Activated naive CD8-positive, alpha-beta T cell treated with anti-CD3 and anti-CD28 coated beads for 36 hours (primary cell): ENCODE measurements at places on chromosomes 1 and 21. TPM values are rescaled to one million over a fixed set of nuclear protein-coding genes. Genes with fewer than 3 reads are reported as not detected.

Gene TSPAN2
- total RNA-seq = 0.26 TPM

Gene RPS6KA1
- 131 TPM for total RNA-seq

- DNase-seq = no peak
Observed at GRCh38 chr1:67464058-67464457, 33.9 kb upstream of the SERBP1 start.

DNA sequence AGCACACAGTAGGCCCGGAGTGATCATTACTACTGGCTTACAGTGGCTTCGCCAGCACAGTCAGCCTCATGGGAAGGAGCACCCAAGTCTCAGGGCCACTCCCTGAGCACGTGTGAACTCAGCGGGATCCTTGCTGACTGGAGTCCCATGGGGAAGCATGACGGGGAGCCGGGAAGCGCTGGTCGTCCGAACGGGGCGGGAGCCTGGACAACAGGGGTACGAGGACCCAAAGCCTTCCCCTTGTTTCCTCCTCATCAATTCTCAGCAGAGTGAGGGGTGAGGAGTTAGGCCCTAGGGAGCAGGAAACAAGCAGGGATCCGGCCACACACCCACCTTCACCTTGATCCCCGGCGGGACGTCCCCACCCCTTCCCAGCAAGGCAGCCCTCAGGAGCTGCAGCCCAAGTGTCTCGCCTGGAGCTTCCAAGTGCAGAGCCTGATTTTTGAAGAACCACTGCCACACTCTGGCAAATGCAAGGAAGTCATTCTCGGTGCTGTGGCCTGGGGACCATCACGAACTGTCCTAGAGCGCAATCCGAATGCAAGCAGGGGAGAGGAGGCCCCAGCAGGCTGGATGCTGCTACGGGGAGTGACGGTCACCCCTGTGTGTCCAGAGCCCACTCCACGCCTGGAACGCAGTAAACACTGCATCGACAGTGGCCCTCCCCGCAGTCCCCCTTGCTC is 35.5 kb downstream of the TOMM20 start:
- no peak for DNase-seq

- no peak for DNase-seq
Observed at GRCh38 chr1:55876276-55877060, 661.3 kb upstream of the USP24 start.

DNA sequence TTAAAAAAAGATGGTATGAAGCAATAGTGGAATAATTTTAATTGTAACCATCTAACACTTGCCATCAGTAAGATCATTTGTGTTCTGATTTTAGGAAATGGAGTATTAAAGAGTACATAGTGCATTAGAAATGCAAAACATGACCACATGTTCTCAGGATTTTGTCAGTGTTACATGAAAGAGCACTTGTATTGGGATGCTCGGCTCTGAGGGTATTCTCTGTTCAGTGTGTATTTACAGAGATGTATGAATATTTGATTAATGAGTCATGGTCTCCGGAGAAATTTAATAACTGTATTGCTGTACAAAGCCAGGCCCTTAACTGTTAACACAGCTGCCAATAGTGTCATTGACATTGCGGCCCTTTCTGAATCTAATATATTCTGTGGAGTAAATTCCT is 91.7 kb downstream of the ATG4C start:
- DNase-seq = no peak

DNA sequence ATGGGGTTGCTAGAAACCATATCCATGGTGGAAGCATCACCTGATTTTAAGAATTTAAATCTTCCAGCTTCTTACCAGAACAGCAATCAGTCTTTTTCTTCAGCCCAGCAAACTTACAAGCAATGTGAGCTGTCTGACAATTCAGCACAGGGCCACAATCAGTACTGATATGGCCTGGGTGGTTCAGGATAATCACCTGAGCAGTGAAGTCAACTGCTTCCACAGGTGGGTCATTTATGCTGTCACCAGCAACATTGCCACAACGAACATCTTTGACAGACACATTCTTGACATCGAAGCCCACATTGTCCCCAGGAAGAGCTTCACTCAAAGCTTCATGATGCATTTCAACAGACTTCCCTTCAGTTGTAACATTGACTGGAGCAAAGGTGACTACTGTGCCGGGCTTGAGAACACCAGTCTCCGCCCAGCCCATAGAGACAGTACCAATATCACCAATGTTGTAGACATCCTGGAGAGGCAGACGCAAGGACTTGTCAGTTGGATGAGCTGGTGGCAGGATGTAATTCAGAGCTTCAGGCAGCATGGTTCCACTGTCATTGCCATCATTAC is 74.8 kb downstream of the SERINC2 start:
- DNase-seq = no peak
